ENCODE measurements at places on chromosomes 5 and 9.

GRCh38 chr9:91643481-91644077, 219.9 kb upstream of the NFIL3 start:
- no peak for DNase-seq

GRCh38 chr5:137115152-137115551, 384.0 kb downstream of the SPOCK1 start:
- no peak for DNase-seq

DNA sequence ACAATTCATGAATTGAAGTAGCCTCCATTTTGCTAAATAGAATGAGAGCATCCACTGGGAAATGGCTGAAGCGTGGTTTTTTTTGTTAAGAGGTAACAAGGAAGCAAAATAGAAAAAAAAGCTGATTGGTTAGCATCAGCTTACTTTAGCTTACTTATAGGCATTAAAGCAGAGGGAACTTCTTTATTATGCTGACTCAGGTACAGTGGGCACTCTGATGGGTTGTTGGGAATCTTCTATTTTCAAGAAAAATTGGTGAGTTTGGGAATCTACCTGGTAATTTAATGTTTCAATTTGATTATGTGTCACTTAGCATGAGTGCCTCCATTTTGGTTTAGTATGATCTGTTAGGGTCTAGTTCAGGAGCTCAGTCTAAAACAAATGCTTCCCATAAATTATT, 289.6 kb downstream of the ANXA1 start:
- DNase-seq = no peak

GRCh38 chr5:64315778-64316177, 150.1 kb downstream of the RNF180 start:
- no peak for DNase-seq

GRCh38 chr5:1537603-1538154, 13.9 kb upstream of the LPCAT1 start:
- no peak for DNase-seq

- no peak for DNase-seq
Measured at GRCh38 chr9:124780060-124780756, 3.3 kb downstream of the OLFML2A start.

GRCh38 chr5:86807046-86808031, 189.6 kb downstream of the COX7C start:
- no peak for DNase-seq

DNA sequence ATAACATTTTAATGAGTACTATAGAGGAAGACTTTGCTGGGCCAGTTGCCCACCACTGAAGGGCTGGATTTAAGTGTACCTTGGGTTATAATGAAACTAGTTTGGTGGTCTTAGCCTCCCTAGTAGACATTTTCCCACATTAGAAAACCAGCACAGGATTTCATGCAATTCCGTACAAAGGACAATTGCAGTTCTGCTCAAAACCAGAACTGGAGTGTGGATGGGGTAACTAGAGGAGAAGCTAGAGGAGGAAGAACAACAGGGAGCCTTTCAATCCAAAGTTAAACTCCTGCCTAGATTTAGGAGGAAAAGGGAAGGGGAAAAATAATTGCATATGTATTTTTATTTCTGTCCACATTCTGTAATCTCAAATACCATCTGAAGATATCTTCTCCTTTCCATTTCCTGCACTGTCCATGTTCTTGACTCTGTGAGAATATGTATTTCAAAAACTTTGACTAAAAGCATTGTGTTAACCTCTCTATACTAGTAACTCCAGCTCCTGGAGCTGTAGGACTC, 97.5 kb upstream of the SSBP2 start:
- DNase-seq = no peak

DNA sequence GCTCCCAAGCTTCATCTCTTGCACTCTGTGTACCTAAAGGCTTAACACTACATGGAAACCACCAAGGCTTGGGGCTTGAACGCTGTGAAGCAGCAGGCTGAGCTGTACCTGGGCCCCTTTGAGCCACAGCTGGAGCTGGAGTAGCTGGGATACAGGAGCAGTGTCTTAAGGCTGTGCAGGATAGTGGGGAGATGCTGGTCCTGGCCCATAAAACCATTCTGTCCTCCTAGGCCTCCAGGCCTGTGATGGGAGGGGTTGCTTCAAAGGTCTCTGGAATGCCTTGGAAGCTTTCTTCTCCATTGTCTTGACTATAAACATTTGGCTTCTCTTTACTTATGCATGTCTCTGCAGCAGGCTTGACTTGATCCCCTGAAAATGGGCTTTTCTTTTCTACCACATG, 42.3 kb upstream of the DAPK1 start:
- no peak for DNase-seq

- DNase-seq = no peak
Measured at GRCh38 chr9:33719581-33720374, 75.6 kb upstream of the PRSS3 start.

DNA sequence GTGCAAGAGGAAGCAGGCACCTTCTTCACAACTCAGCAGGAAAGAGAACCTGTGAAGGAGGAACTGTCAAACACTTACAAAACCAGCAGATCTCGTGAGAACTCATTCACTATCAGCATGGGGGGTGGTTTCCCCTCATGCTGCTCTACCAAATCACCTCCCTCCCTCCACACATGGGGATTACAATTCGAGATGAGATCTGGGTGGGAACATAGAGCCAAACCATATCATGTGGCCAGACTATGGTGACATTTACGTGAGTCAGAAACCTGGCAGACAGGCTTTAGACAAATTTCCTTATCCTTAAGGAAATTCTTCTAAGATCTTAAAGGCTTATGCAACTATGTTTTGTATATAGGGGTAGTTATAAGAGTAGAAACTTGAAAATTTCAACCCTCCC, 8.7 kb upstream of the AOPEP start:
- DNase-seq = no peak

DNA sequence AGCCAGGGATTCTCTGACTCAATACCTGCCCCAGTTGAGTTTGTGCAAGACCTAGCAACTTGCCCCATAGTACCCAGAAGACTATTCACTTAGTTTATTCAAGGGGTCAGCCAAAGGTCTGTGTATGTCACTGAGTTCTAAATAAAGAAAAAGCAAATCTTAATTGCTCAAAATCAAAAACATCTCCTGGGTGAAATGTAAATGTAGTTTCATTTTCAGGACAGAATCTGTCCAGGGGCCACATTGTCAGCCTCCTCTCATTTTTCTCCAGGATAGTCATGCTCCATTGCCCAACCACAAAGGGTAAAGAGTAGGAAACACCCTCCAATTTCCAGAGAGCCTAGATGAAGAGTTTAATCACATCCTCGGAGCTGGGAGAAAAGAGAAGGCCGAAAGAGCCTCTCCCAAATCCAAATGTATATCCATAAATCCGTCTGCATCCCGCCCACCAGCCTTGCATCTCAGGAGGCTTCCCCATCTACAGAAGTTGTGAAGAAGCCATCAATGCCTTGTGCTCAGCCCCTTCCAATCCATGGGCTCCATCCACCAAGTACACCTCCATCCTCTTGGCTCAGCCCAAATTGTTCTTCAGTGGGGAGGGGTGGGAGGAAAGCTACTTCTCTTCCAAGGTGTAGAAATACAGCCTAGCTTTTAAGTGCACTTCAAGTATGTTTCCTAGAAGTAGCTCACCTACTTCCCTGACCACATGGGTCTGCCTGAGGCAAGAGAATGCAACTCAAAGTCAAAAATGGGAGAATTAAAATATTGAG, 26.9 kb downstream of the ADAM19 start:
- DNase-seq = no peak

DNA sequence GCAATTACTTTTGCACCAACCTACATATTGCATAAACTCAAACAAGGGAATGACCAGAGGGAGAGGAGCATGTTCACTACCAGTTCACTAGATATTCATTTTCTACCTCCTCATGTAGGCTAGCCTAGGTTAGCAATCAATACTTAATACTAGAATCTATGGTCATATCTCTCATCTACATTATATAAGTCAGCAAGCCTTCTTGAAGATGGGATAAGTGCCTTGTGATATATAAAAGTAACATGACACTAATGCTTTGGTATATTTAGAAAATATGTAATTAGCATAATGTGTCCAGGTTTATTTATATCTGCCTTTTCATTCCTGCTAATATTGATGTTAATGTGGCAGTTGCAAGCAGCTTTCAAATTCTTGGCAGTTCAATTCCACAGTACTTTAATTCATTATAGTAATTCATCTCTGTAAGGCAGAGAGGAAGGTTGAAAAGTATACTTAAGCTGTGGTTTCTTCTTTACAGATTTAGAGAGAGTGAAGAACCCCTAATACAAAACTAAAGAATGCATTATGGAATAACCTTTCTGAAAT, 1613.2 kb upstream of the ACO1 start:
- DNase-seq = no peak

DNA sequence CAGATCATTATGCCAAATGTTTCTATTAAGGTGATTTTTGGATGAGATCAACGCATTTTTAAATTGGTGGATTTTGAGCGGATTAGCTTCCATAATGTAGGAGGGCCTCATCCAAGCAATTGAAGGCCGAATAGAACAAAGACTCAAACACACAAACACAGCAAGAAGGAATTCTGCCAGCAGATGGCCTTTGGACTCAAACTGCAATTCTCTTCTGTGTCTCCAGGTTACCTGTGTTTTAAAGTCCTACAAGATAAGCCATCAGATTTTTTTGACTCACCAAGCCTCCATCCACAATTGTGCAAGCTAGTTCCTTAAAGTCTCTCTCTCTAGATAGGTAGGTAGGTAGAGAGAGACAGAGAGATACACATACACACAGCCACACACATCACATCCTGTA, 25.5 kb downstream of the CDH6 start:
- DNase-seq = no peak

GRCh38 chr5:10474521-10475075, 32.9 kb downstream of the ROPN1L start:
- DNase-seq = no peak

DNA sequence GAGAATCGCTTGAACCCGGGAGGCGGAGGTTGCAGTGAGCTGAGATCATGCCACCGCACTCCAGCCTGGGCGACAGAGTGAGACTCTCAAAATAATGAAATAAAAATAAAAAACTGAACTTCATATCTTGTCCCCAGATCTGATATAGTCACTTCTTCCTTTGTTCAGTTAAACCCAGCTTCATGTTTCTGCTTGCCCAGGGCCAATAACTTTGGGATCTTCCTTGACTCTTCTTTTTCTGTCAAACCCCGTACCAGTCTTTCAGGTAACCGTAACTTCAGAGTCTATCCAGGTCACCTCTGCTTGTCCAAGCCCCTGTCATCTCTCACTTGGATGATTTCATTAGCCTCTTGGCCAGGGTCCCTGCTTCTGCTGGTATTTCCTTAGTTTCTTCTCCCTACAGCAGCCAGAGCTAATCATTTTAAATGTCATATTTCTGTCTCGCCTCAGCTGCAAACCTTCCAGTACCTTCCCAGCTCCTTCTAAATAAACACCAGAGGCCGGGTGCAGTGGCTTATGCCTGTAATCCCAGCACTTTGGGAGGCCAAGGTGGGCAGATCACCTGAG, 19.7 kb upstream of the ABL1 start:
- DNase-seq = no peak

GRCh38 chr9:32180597-32180996, 203.8 kb upstream of the ACO1 start:
- no peak for DNase-seq

DNA sequence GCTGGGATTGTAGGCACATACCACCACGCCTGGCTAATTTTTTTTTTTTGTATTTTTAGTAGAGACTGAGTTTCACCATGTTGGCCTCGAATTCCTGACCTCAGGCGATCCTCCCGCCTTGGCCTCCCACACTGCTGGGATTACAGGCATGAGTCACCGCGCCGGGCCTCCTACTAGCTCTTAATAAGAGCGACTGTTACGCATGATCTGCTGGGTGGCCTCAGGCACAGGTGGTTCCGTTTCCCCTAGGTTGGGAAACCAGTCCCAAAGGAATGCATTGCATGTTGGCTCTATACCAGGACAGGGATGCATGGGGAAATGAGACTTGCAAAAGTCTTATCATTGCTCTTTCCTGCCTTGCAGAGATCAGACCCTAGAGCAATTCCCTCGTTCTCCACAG, 184.7 kb upstream of the PPP1R26 start:
- no peak for DNase-seq

DNA sequence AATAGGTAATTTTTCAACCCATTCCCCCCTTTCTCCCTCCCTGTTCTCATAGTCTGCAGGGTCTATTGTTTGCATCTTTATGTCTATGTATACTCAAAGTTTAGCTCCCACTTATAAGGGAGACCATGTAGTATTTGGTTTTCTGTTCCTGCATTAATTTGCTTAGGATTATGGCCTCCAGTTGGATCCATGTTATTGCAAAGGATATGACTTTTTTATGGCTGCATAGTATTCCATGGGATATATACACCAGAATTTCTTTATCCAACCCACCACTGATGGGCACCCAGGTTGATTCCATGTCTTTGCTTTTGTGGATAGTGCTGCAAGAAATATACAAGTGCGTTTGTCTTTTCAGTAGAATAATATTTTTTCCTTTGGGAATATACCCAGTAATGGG, 761.6 kb upstream of the GRAMD2B start:
- no peak for DNase-seq

- DNase-seq = no peak
Measured at GRCh38 chr5:13943676-13944075, 812 bp downstream of the DNAH5 start.

DNA sequence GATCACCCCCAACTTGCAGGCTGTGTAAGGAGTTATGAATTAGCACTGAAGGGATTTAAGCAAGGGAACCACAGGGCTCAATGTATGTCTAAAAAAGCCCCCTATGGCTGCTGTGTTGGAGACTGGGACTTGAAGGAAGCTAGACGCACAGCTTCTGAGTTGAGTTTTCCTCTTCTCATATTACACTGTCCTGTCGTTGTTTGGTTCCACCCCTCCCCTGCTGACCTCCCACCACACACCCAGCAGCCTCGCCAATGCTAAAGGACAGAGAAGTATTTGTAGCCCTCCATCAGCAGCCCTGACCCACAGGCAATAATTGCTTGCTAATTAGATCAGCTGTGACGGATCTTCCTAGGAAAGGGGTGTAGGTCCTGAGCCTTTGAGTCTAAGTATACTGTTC, 15.1 kb upstream of the CARTPT start:
- DNase-seq = no peak

DNA sequence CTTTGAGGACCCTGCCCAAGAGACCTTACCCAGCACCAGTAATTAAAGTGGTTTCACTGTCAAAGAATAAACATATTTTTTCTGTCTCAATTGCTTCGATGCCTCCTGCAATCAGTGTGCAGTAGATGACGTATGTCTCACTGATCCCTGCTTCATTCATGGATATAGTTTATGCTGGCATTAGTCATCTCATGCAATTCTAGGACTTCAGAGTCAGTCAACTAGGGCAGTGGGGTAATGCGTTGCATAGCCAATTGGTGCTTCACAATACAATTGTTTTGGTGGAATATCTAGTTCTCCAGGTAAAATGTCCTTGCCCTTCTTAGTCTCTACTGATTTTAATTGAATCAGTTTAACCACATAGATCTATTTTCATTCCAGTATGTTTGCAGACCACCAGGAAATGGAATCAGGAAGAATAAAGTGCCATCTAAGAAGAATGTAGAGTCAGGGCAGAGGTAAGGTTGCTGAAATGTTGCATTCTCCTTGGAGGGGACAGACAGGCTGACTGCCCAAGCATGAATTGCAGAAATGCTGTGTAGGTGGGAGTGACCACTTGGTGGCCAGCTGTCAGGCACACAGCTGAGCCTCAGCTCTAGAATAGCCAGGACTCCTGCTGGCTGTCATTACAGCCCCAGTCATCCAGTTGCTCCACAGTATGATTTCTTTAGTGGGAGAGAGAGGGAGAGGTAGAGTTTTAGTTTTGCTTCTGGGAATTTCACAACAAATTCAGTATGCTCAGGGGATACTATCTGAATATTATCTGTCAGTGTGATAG, 73.5 kb upstream of the MEGF10 start:
- no peak for DNase-seq

GRCh38 chr9:16029796-16030363, 477.0 kb downstream of the CCDC171 start:
- no peak for DNase-seq

Measured in stimulated activated CD8-positive, alpha-beta memory T cell treated with anti-CD3 and anti-CD28 coated beads, Interleukin-4, amount 100 ng/mL, for 1 hour (primary cell).